ENCODE measurements at places on chromosomes 3 and 15.
A peak's percentile ranks its signal among the peaks of the same experiment; 100 is the strongest.

- H3K27me3 ChIP-seq: no peaks in the 10 kb centered on the region
- H3K36me3 ChIP-seq: no peaks in the 10 kb centered on the region
- no peak overlapping the region for H3K4me3 ChIP-seq
- no peak for DNase-seq
Observed at GRCh38 chr3:113829576-113830354, 8.8 kb upstream of the GRAMD1C start.

DNA sequence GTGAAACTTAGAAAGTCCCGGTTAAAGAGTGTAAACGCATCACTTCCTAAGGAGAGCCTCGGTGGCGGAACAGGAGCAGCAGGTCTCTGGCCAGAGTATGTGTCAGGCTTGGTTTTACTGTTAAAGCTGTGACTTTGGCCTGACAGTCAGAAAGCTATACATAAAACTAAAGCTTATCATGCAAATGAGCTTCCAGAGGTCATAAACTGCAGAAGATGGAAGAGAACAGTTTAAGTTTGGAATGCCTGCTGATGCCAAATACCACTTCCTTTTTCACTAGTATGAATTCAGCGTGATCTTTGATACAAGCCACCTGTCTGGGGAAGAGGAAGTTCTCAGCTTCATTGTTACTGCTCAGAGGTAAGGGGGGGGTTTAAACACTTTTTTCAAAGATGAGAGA lies 125.1 kb upstream of the CTDSPL start:
- H3K27ac ChIP-seq: no peak overlapping the region
- DNase-seq: no peak
- H3K4me3 ChIP-seq: no peak overlapping the region

- no peaks in the 10 kb centered on the region for H3K27me3 ChIP-seq
- peak overlapping the region; percentile 92 for H3K4me3 ChIP-seq
- peaks cover 5% of the 10 kb centered on the region for H3K4me1 ChIP-seq
- no peak for DNase-seq
- peak overlapping the region; percentile 89 for H3K27ac ChIP-seq
Observed at GRCh38 chr3:129315223-129315997, 36.7 kb downstream of the HMCES start.

DNA sequence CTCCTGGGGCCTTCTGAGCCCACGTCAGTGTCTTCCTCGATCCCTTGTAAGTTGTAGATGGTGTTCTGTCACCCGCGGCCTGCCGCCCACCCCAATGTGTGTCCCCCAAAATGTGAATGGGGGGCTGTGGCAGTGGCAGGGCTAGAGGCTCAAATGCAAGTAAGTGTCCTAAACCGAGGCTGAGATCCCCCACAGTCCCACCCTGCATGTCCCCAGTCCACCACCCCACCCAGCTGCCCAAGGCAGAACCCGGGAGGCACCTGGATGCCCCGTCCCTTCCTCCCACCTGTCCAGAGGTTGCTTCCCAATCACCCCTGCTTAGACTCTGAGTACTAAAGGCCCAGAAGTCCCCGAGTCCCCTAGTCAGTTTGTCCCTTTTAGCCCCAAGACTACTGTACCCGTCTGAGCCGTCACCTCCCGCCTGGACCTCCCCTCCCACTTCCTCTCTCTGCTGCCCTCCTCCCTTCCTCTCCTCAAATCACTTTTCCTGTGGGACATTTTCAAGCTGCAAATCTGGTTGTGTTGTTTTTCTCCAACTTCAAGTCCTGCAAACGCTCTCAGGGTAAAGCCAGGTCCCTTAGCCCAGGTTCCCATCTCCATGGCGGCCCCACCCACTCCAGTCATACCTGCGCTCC lies 11.8 kb upstream of the PLXND1 start:
- peak; percentile 64 for DNase-seq
- peaks cover 55% of the 10 kb centered on the region for H3K4me1 ChIP-seq
- peak overlapping the region; percentile 1 for H3K27ac ChIP-seq
- no peak overlapping the region for H3K4me3 ChIP-seq
- H3K27me3 ChIP-seq: no peaks in the 10 kb centered on the region

DNA sequence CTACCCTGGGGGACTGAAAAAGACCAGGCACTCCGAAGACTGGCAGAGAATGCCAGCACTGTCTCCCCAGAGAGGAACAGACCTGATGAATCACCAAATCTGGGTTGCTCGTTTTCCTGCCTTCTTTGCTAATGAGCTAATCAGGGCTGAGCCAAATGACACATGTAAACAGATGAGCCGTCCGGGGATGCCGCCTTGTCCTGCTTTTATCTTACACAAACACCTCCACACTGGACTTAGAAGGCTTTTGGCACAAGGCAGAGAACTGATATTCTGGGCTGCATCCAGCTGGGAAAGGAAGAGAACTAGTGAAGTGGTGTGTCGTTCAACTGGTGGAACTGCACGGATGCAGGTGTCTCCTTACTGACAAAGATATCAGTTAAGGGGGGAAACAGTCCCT lies 88.1 kb downstream of the MECOM start:
- no peaks in the 10 kb centered on the region for H3K27me3 ChIP-seq
- H3K4me3 ChIP-seq: peak overlapping the region; percentile 33
- no peak for DNase-seq
- no peaks in the 10 kb centered on the region for H3K36me3 ChIP-seq
- peaks cover 13% of the 10 kb centered on the region for H3K4me1 ChIP-seq

Measured in chondrocyte (in vitro differentiated cells).